ENCODE measurements at places on chromosomes 12 and 14.

GRCh38 chr12:26564391-26564790, 268.6 kb downstream of the ITPR2 start:
- DNase-seq: no peak

DNA sequence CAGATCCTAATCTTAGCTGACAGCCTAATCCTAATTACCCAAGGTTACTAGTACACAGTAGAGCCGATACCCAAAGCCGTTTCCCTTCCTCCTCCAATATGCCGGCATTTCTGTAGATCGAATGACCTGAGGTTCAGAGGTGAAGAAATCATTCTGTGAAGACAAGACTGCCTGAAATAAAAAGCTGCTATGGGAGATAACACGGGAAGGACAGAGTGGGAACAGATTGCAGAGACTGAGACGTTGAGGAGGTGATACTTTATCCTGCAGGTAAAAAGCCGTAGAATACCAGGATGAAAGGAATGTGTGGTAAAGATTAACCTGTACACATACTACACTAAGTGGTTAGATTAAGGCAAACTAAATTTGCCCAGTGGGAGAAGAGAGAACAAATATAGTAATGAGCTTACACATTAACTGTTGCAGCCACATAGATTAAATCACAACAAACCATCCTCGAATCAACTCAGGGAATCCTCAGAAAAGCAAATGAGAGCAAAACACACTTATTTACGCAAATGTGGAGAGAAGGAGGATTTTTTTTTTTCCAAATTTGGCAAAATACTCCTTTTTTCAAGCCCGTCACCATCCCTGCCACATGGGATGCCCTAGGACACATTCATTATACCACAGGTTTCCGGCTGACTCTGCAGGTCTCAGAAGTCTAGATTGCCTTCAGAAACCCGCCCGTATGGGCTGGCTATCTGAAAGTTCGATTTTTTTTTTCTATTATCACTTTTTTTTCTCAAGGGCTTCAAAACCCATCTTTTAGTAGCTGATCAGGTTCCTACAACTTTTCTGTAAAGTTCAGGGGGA, 188.0 kb downstream of the TTC8 start:
- DNase-seq: no peak

GRCh38 chr14:61609884-61610283, 85.4 kb upstream of the HIF1A start:
- no peak for DNase-seq

- no peak for DNase-seq
Observed at GRCh38 chr14:23153851-23154796, 29.3 kb downstream of the SLC7A8 start.

DNA sequence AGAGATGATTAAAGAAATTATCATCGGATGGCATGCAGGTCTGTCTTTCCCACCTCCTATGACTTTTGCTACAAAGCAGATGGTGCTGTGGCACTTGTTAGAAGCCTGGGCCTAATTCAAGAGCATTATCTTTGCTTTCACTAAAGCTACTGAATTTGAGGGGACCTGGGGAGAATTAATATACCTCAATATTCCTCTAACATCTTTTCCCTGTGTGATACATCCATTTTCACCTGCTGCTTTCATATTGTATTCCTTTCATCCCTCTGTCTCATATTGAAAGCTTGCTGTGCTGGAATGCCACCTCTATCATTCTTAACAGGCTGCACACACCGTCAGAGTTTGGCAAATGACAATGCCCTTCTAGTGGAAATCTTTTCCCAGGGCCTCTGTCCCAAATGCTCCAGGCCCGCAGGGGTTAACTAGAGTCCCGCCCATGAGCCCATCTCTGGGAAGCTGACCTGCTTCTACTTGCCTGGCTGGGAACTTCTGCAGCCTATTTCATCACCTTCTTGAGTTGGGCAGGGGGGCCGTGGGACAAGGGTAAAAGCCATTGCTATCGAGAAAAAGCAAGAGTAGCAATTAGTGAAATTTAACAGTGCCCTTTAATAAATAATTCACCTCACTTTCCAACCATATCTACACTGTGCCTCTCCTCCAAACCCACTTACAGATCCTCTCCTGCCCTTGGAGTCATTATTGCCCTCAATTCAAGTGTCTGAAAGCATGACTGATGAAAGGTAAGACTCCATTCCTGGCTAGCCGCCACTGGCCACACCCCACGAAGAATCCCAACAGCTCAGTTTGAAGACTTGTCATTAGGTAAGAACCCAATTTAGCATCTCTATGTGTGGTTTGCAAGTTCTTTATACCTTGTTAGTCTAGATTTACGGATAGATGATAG, 126.7 kb upstream of the BTG1 start:
- no peak for DNase-seq

DNA sequence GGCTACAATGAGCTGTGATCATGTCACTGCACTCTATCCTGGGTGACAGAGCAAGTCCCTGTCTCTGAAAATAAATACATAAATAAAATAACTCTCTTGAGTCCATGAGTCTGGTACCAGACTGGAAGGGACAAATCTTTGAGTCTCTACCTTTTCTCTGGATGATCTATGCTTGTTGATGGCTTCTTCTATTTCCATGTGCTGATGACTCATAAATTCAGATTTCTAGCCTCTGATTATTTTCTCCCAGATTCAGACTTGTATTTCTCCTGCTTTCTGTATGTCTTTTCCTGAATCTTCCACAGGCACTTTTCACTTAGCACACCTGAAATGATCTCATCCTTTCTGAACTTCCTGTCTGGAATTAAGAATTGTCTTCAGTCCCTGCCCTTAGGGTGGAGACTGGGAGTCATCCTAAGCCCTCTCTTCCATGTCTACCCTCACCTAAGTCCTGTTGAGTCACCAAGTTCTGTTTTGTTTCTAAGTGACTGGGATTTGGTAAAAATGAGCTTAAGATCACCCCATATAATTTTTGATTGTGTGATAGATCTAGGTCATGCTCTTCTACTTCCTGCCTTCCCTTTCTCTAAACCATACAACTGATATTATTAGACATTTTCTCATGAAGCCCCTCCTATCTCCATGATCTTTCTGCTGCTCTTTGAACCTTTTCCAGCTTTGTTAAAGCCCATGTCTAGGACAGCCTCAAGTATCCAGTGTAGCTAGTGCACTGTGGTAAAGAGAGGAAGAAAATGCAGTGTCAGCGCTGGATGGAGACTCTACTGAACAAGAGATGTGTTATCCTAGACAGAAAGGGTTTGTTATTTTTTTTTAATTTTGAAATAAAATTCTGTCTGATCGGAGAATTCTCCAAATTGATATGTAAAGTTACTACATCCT, 13.1 kb downstream of the AKAP6 start:
- no peak for DNase-seq

GRCh38 chr12:20220339-20220738, 148.0 kb upstream of the PDE3A start:
- no peak for DNase-seq

DNA sequence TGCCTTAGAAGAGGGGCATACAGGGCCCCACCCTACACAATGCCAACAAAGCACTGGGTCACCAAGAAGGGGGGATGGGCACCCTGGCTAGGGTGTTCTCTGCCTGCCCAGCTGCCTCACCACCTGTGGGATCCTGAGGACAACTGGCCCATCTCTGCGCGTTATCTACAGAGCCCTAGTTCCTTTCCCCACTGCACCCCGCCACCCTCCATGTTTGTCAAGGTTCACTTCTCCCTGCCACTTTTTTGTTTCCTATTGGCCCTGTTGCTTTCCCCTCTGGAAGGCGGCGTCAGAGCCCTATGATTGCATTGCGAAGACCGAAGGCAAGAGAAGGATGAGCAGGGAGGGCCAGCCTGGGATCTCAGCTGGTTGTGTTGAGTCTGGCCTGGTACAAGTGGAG, 1.6 kb downstream of the SLC48A1 start:
- DNase-seq: no peak
